ENCODE measurements at places on chromosomes 6 and 20.

DNA sequence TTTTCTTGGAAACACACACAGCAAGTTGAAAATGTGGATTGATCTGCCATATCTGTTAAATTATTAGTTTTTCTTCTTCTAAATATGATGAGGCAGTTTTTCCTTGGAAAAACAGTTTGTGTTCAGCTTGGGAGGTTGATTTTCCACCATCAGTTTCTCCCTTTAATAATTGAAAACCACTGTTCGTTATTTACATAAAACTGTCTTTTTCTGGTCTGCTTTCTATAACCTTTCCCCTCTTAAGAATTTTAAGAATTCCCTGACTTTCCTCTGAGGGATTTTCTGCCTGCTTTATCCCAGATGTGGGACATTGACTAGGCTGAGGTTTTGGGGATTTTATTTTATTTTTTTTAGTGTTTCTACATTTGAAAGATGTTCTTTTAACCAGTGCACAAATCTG is 27.2 kb downstream of the DSE start:
- DNase-seq, result no peak

GRCh38 chr6:41687501-41688175 is 47.8 kb downstream of the TFEB start:
- no peak for DNase-seq

DNA sequence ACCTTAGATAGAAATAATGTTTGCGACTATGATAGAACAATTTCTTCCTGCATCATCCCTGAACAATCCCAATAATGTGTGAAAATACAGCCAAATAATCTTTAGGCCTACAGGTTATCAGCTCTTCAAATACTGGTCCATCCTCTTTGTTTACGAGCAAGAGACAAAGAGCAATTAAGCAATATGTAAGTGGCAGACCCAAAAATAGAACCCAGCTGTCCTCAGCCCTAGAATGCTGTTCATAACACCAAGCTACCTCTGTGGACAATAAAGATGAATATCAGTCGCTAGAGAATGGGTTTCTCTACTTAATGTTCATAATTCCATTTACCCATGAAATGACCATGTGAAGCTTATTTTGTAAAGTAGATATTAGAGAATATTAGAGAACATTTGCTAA is 28.4 kb upstream of the OSTM1 start:
- no peak for DNase-seq

DNA sequence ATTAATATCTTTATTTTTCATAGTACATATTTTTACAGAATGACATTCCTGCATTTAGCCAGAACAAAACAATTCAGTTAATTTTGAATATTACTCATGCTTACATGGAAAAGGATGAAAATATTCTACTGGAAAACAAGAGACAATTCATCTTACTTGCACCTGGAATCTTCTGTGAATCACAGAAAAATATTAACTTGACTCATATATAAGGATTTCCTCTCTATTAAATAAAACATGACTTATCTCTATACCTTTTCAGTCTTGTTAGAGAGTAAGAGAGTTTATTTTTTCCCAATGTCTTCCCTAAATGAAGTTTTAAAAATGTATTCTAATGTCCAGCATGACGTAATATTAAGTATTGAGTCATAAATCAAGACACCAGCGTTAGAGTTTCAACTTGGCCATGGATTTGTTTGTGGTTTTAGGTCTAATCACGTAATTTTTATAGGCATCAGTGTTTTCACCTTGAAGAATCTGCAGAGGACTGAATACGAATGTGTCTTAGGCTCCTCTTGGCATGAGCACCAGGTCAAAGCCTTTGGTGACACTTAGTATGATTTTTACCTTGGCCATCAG is 445.1 kb upstream of the JAG1 start:
- no peak for DNase-seq

DNA sequence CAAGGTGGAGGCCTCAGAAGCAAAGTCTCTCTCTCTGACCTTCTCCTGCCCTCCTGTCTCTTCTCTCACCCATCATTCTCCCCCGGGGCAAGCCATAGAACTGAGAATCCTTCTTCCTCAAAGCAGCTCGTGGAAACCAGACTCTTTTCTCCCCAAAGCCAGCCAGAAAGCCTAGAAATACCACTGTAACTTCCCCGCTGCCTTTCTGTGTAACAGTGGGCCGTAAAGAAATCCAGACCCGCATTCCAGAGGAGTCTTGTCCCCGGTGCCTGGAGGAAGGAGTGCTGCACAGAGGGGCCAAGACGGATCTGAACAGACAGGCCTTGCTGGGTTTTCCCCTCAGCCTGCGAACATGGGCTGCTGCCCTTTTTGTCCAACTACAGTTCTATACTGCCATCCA is 977 bp upstream of the SLC22A2 start:
- no peak for DNase-seq

DNA sequence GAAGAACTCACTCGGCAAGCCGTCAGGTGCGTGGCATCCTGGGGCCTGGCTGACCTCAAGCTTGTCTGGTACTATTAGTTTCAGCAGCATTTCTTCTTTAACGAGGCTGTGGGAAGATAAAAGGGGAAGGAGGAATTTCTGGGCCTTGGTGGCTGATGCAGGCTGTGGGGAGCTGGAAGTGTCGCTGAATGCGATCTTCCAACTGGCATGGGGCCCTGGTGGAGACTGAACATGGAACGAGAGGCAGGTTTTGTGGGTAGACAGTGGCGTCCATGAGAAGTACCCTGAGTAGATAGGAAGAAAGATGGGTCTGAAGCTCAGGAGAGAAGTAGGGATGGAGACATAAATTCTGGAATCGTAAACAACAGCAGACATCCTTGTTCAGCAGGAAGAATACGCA is 23.9 kb downstream of the ERMARD start:
- DNase-seq, result no peak

GRCh38 chr6:135030056-135030473 is 24.6 kb downstream of the HBS1L start:
- DNase-seq, result no peak

DNA sequence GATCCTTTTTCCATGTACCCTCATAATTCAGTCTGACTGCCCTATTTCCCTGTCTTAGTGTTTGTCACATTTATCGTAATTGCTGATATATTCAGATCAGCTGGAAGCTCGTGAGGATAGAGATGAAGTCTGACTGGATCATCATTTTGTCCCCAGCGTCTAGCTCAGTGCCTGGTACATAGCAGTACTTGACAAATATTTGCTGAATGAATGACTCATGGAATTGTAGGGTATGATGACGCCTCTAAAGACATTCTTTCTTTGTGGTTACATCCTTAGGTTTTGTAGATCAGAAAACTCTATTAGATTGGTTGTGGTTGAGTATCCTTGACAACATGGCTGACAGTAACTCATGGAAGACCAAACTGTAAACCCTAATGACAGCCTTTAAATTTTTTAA is 68.9 kb downstream of the MTHFD1L start:
- no peak for DNase-seq

- no peak for DNase-seq
Observed at GRCh38 chr6:165793287-165793825, 130.3 kb upstream of the PDE10A start.

DNA sequence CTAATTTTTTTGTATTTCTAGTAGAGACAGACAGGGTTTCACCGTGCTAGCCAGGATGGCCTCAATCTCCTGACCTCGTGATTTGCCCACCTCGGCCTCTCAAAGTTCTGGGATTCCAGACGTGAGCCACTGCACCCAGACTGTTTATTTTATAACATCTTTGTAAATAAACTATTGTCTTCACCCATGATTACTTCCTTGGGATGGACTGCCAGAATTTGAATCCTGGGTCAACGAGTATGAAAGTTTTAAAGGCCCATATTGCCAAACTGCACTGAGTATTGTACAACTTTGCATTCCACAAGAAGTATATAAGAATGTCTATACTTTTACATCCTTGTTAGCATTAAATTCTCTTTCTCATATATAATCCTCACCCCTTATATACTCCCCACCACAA is 38.6 kb downstream of the ZHX3 start:
- DNase-seq, result no peak

- no peak for DNase-seq
Observed at GRCh38 chr20:54468082-54468481, 7.3 kb upstream of the DOK5 start.

DNA sequence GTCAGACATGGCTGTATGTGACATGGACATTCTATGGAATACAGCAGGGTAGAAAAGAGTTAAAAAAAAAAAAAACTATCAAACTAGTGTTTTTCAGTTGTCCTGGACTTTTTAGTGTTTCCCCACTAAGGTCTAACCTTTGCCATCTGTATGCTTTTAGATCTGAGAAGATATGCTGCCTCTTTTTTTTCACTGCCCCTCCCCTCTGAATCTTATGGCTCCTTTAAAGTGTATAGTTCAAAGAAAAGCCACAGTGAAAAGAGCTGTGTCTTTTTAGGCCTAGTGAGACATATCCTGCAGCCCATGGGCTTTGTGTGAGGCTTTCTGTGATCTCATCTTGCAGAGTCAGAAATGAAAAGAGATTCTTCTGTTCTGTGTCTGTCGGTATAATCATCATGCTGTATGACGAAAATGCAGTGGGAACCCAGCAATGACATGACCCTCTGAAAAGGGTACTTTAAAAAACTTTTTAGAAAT is 29.3 kb downstream of the ADGRG6 start:
- no peak for DNase-seq

DNA sequence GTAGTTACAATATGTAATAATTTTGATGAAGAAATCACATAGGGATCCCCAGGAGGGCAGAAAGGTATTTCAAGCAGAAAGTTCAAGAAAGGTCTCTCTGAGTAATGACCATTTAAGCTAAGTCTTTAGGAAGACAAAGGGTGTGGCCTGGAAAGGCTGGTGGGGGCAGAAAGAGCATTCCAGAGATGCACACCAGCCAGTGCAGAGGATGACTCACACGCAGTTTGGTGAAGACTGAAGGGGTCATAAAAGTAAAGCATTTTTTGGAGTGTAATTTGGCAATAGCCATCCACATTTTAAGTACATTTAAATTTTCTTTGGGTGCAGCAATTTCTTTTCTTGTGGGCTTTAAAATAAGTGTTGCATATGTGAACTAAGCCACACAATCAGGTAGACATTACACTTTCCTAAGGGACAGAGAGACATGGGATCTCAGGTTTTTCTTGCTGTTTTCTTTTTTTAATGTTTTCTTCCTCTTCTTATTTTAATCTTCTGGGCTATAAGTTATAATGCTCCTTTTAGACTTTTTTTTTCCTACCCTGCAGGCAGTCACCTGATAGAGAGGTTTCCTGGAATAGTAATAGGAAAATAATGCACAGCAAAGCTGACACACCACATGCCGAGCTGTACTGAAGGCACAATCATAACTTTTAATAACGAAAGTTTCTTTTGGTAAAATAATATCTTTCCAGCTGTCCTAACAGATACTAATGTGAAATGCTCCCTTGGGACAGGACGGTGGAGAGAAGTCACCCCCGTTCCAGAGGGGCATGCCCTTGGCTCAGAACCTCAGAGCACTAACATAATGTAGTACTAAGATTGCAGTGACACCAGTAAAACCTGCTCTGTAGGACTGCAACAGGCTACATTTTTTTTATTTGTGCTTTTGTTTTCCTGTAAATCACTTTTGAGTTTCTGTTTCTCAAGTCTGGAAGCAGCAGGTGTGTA is 49.6 kb upstream of the PTPRK start:
- peak; percentile 94 for DNase-seq

GRCh38 chr6:31558631-31559500 is 11.5 kb downstream of the NFKBIL1 start:
- no peak for DNase-seq

- peak; percentile 75 for DNase-seq
Observed at GRCh38 chr20:54485631-54486030, 10.2 kb downstream of the DOK5 start.

DNA sequence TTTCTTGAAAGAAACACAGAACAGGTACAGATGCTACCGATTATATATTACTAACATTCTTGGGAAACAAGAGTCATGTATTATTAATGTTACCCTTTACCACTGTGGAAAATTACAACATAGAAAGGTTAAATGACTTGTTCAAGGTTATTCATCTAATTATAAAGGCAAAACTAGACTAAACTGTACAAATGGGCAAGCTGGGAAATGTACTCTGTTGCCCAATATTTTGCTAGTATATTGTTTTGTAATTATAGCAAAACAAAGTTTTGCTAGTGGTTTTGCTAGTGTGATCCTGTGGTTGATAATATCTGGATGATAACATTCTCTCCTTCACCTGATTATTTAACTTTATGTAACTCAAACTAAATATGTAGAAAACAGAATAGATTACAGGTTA is 96.5 kb downstream of the TINAG start:
- no peak for DNase-seq

DNA sequence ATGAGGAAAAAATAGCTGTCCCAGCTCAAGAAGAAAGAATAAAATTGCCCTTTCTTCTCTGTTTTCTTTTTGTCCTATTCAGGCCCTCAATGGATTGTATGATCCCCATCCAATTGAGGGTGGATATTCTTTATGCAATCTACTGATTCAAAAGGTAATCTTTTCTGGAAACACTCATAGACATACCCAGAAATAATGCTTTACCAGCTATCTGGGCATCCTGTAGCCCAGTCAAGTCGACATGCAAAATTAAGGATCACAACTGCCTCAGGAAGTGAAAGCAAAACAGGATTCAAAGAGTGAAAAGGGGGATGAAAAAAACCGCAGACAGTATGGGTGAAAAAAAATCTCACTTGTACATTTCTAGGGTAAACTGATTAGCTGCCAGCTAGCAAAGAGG is 410.1 kb downstream of the TBC1D32 start:
- DNase-seq, result no peak

DNA sequence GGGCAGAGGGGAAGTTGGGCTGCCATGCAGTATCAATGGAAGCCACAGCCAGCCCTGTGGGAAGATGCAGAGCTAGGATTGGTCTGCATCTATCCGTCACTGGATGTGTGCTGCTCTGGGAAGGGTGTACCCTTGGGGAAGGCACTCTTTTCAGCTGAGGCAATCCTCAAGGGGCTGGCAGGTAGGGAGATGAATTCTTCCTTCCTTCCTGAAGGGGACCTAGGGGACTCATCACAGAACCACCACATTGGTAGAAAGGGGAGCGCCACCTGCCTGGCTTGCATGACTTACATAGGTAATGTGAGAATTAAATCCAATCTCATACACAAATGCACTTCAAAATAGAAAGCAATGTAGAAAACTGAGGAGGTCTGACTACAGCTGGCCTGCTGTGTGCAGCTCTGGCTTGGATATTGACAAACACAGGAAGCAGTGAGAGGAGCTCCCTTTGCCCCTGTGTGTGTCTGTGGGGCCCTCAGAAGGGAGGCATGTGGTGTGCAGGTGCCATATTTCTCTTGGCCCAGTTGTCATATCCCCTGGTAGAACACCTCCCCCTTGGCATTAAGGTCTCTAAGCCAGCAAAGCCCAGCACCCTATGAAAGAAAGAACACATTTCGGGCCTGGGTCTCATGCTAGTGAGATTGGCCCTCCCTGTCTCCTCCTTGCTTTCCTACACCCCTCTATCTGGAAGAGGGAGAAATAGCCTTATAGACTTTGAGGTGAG is 260.3 kb upstream of the MOCS1 start:
- no peak for DNase-seq

DNA sequence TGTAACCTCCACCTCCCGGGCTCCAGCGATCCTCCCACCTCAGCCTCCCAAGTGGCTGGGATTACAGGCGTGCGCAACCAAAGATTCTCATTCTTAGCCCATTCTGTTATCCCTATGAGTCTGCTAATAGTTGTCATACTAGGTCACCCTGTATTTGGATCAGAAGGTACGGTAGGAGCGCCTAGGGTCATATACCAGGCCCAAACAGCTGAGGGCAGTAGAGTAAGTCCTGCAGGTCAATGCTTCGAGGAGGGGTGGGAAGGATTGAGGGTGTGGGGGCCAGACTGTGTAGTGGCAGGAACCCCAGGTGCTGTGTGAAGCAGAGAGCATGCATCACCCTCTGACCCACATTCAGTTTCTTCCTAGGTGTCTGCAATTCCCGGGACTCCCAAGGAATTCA is 22.7 kb upstream of the POU5F1 start:
- DNase-seq, result no peak

- DNase-seq, result no peak
Observed at GRCh38 chr6:43052842-43053544, 658 bp downstream of the CUL7 start.
